ENCODE measurements at places on chromosomes 3 and 15. TPM values are rescaled to one million over a fixed set of nuclear protein-coding genes. Genes with fewer than 3 reads are reported as not detected.

GRCh38 chr3:131535596-131535995 lies 32.8 kb upstream of the MRPL3 start:
- H3K36me3 ChIP-seq: no peaks in the 10 kb centered on the region
- peaks cover 4% of the 10 kb centered on the region for H3K27me3 ChIP-seq
- H3K4me3 ChIP-seq: no peak overlapping the region
- H3K4me1 ChIP-seq: no peaks in the 10 kb centered on the region
- H3K27ac ChIP-seq: no peak overlapping the region

GRCh38 chr3:87227835-87228144 lies 681 bp downstream of the CHMP2B start:
- no peaks in the 10 kb centered on the region for H3K36me3 ChIP-seq
- H3K27ac ChIP-seq: peak overlapping the region; percentile 86
- DNase-seq: no peak
- H3K4me1 ChIP-seq: peaks cover 35% of the 10 kb centered on the region
- H3K27me3 ChIP-seq: no peaks in the 10 kb centered on the region

- H3K27me3 ChIP-seq: no peaks in the 10 kb centered on the region
- H3K4me1 ChIP-seq: peaks cover 4% of the 10 kb centered on the region
- H3K36me3 ChIP-seq: no peaks in the 10 kb centered on the region
- H3K4me3 ChIP-seq: no peak overlapping the region
- no peak overlapping the region for H3K27ac ChIP-seq
Observed at GRCh38 chr3:59749291-59749690, 699.5 kb upstream of the CFAP20DC start.

DUOX1 gene
- 2.9 TPM for polyA plus RNA-seq
